ENCODE measurements at places on chromosomes 1 and 21.

- no peak for DNase-seq
Observed at GRCh38 chr1:36109041-36109679, 15.9 kb downstream of the COL8A2 start.

GRCh38 chr1:53292690-53293089 lies 35.2 kb downstream of the LRP8 start:
- DNase-seq = no peak

DNA sequence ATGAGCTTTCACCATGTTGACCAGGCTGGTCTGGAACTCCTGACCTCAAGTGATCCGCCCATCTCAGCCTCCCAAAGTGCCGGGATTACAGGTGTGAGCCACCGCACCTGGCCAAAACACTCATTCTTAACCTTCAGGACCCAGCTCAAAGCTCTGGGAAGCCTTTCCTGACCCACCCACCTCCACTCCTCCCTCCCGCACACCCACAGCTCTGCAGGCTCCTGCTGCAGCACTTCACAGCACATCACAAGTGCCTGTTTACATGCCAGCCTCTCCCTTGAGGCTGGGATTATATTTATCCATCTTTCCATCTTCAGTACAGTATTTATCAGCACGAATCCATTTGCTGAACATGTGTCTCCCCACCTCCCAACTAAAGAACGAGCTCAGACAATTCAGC lies 14.9 kb downstream of the SLC9A1 start:
- DNase-seq = no peak

GRCh38 chr21:31398574-31398973 lies 54.5 kb upstream of the TIAM1 start:
- DNase-seq = no peak

- no peak for DNase-seq
Observed at GRCh38 chr1:58929671-58930325, 146.0 kb upstream of the JUN start.

DNA sequence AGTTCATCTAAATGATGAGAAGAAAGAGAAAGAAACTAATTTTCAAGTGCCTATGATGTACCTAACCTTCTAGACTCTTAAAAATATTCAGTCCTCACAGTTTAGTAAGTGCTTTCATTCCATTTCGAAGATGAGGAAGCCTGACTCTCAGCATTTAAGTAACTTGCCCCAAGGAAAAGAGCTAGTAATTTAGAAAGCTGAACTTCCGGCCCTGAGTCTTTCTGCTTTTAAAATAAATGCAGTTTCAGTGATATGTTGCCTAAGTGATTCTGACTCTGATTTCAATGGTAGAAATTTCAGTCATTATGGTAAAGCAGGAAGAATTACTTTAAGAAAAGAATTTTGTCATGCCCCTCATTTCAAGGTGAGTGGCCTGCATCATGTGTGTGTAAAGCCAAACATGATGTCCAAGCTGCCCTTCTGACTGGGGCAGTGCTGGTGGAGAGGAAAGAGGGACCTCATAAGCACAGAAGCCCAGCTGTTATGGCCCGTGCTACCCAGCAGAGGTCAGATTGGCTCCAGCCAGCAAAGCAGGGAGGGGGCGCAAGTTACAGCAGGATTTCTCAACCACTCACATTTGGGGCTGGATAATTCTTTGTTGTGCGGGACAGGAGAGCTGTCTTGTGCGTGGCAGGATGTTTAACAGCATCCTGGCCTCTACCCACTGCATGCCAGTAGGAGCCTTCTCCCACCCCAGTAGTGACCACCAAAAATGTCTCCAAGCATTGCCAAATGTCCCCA lies 10.7 kb downstream of the ATP1A4 start:
- peak; percentile 29 for DNase-seq

GRCh38 chr1:151347523-151348246 lies 633 bp upstream of the RFX5 start:
- DNase-seq = no peak

DNA sequence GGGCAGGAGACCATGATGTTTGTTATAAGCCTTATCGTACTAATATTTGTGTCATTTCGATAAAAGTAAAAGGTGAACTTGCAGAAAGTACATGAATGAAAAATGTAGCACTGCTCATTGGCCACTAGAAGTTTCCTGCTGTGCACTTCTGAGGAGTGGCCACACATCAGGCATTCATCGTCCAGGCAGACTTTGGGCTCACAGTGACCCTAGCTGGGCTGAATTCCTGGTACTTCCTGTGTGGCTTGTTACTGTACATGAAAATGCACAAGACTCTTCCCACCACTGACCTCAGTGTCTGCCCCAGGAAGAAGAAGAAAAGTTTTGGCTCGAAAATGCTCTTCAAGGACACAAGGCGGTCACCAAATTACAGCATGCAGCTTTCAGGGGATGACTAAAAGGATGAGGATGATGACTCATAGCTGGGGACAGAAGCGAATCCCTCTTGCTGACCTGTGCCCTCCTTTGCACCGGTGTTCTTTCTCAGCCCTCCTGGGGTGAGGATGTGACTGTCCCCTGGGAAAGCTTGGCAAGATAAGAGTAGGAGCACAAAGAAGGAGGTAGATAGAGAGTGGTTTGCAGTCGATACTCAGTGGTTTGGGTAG lies 252.4 kb upstream of the KAZN start:
- DNase-seq = no peak

DNA sequence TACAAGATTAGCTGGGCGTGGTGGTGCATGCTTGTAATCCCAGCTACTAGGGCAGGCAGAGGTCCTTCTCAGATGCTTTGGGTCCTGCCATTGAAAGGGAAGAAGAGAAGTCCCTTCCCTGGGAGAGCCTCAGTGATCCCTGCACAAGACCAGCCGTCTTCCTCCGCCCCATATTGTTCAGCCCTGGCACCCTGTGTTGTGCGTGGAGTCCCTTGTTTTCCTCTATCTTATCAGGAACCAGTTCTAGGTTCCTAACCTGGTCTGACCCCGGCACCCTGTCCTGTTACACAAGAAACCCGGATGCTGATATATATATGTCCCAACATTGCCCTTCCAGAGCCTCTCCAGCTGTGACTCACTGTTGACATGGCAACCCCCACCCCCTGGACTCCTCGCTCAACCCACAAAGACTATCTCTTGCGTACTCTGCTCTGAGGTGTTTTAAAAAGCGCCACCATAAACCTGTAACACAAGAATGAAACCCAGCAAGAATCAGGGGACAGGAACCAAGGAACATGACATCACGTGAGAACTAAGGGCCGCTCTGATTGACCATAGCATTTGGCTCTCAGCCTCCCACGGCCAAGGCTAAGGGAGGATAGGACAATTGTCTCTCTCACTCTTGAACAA lies 4.8 kb downstream of the MX2 start:
- DNase-seq = peak; percentile 29

GRCh38 chr1:167503626-167504466 lies 14.5 kb downstream of the CD247 start:
- no peak for DNase-seq

DNA sequence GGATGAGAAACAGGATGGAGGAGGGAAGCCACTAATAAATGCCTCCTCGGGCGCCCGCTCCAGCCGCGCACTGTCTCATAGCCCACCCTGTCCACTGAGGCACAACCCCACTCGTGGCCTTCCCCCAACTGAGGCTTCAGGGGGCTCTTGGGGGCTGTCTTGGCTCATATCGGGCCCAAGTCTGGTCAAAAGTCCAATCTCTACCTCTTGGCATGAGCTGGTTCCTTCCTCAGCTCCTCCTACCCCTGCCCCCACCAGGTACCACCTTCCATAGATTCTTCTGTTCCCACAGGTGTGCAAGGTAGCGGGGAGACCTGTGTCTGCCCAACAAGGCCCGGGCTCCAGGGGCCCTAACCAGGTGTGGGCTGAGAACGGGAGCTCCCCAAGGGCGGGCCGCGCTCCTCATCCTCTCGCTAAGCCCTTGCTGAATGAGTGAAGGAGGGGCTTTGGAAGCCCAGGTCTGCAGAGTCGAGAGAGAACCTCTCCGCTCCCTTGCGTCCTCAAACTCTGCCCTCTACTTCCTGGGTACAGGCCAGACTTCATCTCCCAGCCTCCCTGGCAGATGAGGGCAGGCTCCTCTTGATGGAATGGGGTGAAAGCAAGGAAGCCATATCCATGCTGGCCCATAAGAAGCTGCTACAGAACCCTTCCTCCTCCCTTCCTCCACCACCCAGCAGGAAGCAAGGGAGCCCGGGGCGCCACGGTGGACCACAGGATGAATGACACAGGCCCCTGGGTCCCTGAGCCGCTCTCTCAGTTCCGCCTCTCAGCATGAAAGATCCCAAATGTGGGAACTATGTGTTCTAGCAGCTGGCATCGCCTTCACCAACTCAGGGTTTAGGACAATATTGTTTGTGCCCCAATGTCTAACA lies 74.7 kb downstream of the PSMG1 start:
- no peak for DNase-seq

DNA sequence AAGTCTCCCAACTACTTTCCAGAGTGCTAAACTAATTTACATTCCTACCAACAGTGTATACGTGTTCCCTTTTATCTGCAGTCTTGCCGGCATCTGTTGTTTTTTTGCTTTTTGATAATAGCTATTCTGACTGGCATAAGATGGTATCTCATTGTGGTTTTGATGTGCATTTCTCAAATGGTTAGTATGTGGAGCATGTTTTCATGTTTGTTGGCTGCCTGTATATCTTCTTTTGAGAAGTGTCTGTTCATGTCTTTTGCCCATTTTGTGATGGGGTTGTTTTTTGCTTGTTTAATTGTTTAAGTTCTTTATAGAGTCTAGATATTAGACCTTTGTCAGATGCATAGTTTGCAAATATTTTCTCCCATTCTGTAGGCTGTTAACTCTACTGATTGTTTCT lies 46.6 kb downstream of the MAST2 start:
- DNase-seq = no peak

GRCh38 chr1:205049479-205049878 lies 6.5 kb downstream of the CNTN2 start:
- DNase-seq = no peak

GRCh38 chr1:62144238-62144831 lies 50.3 kb upstream of the L1TD1 start:
- DNase-seq = peak; percentile 59

DNA sequence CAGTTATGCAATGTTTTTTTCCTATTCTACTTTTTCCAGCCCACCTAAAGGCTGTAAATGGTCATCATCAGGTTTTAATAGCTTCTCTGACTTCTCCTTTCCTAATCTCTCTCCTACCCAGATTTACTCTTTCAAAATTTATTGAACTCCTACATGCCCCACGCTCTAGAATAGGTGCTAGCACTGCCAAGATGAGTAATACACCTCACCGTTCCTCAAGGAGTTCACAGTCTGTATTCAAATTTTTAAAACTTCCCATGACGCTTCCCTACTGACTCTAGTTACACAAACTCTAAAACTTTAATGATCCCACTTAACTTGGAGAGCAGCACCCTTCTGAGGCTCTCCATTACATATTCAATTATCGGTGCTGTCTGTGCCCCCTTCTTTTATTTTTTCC lies 51.6 kb downstream of the ALG14 start:
- no peak for DNase-seq

DNA sequence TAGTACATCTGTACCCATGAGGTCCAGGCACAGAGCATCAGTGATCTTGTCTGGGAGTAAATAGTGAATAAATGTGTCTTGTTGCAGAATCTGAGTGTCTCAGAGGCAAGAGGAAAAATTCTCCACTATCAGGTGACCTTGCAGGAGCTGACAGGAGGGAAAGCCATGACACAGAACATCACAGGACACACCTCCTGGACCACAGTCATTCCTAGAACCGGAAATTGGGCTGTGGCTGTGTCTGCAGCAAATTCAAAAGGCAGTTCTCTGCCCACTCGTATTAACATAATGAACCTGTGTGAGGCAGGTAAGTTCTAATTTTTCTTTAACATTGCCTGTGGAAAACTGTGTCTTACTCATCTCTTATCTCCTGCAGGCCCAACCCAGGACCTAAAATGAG lies 43.1 kb downstream of the IL12RB2 start:
- no peak for DNase-seq

DNA sequence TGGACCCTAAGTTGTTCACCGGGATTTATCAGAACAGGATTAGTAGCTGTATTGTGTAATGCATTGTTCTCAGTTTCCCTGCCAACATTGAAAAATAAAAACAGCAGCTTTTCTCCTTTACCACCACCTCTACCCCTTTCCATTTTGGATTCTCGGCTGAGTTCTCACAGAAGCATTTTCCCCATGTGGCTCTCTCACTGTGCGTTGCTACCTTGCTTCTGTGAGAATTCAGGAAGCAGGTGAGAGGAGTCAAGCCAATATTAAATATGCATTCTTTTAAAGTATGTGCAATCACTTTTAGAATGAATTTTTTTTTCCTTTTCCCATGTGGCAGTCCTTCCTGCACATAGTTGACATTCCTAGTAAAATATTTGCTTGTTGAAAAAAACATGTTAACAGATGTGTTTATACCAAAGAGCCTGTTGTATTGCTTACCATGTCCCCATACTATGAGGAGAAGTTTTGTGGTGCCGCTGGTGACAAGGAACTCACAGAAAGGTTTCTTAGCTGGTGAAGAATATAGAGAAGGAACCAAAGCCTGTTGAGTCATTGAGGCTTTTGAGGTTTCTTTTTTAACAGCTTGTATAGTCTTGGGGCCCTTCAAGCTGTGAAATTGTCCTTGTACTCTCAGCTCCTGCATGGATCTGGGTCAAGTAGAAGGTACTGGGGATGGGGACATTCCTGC lies 3.9 kb upstream of the OLFML3 start:
- DNase-seq = peak; percentile 92

DNA sequence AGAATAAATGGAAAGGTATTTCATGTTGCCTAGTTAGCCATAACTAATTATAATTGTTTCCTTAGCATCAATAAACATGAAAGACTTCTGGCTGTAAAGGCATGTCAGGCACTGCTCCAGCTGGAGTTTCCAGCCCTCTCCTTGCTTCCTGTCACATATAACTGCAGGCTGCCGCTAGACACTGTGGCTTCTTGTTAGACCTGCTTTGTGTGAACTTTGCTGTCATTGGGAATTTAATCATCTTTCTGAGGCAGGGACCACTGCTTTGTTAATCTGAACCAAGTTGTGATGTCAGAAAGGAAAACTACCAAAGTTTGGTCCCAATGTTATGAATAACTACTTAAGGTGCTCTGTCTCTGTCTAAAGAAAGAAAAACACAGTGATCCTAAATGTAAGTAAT lies 90.3 kb upstream of the DUSP10 start:
- DNase-seq = no peak

DNA sequence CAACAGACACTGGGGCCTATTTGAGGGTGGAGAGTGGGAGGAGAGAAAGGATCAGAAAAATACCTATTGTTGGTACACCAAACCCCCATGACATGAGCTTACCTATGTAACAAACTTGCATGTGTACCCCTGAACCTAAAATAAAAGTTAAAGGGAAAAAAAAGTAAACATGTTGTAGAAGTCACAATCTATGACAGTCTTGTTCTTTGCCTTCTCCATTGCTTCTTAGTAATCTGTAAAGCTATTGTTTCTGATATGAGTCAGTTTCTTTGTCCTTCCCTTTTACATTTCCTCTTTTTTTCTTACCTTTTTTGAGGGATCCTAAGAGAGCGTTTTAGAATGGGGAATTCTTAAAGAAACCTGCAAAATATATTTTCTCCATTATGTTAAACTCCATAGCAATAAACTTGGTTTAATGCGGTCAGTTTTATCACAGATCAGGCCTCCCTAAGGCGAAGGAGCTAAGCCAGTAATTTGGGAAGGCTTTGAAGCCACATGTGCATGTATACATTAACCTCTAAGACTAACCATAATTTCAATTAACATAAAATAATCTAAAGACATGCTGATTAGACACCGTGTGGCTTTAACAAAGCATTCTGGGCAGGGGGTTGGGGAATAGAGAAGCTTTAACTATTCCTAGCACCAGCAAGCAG lies 77.8 kb upstream of the C1orf105 start:
- DNase-seq = no peak
